SJCRH30 (cell line): ENCODE measurements at places on chromosomes 5 and 9. TPM values are rescaled to one million over a fixed set of nuclear protein-coding genes. Genes with fewer than 3 reads are reported as not detected.

DNA sequence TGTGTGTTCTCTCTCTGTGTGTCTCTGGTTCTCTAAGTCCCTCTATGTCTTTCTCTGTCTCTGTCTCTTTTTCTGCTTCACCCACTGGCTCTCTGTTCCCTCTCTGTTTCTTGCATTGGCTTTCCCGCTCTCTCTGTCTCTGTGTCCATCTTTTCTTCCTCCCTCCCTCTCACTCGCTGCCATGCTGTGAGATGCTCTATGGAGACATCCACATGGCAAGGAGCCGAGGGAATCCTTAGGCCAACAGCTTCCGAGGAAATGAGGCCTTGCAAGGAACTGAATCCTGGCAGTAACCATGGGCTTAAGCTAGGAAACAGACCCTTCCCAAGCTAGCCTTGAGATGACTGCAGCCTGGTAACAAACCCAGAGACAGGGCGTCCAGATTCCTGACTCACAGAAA lies 117.3 kb downstream of the BRINP1 start:
- no peak for DNase-seq

- no peak for DNase-seq
These were observed 237.9 kb downstream of the ISL1 start for GRCh38 chr5:51621156-51621555.

DNA sequence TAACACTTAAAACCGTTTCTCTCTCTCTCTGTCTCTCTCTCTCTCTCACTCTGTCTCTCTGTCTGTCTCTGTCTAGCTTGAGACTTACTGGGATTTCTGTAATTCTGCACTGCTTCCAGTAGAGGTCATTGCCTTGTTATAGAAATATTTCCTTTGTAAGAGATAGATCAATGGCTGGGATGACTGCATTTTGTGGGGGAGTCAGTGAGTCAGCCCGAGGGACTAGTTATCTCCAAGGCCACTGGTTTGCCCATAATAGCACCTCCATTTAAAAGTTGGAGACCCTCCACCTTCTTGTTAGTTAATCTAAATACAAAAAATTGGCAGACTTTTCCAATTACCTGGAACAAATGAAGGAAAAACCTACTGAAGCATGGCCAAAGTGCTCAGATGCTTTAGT lies 547.2 kb downstream of the LRRC70 start:
- peak; percentile 31 for DNase-seq

DNA sequence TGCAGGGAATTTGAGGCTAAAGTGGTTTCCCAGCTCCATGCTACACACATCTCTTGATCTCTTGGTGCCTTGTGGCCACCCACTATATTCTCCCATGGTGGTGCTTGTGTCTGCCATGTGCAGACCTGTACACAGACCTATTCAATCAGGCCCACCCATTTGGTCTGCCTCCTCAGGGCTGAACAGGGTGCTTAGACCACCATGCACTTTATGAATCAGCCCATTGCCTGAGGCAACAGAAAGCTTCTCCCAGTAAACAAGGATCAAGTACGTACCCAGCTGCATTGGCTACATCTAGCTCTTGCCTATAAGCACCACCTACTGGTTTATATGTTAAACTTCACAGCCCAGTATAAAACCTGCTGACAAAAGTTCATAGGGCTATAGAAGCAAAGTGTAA lies 664.3 kb upstream of the EDIL3 start:
- peak; percentile 90 for DNase-seq

DNA sequence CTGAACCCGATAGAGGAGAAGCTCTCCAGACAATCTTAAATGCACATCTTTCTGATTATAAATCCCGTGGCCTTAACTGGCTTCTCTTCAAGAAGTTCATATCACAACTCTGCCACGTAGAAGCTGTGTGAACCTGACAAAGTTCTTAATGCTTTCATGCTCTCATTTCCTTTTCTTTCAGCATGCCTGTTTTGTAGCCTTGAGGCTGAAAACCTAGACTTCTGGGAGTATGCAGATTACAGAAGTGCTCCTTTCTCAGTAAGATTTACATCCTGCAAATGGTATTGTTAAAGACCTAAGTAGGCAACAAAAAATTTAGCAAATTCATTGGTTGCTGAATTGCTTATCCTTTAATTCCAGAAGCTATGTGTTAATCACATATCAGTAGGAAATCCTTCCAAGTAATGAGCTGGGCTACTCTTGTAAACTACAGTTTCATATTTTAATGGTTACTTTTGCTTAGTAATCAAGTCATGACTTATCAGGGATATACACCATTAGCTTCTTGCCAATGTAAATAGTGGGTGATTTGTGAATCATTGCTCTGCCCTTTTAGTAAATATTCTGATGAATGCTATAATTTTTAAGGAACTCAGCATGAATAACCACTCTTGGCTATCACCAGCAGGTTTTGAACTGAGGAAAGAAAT lies 334.7 kb downstream of the FBXL7 start:
- DNase-seq: no peak

The SMC2 gene
- total RNA-seq: 94.6 and 107 TPM in 2 replicates

DNA sequence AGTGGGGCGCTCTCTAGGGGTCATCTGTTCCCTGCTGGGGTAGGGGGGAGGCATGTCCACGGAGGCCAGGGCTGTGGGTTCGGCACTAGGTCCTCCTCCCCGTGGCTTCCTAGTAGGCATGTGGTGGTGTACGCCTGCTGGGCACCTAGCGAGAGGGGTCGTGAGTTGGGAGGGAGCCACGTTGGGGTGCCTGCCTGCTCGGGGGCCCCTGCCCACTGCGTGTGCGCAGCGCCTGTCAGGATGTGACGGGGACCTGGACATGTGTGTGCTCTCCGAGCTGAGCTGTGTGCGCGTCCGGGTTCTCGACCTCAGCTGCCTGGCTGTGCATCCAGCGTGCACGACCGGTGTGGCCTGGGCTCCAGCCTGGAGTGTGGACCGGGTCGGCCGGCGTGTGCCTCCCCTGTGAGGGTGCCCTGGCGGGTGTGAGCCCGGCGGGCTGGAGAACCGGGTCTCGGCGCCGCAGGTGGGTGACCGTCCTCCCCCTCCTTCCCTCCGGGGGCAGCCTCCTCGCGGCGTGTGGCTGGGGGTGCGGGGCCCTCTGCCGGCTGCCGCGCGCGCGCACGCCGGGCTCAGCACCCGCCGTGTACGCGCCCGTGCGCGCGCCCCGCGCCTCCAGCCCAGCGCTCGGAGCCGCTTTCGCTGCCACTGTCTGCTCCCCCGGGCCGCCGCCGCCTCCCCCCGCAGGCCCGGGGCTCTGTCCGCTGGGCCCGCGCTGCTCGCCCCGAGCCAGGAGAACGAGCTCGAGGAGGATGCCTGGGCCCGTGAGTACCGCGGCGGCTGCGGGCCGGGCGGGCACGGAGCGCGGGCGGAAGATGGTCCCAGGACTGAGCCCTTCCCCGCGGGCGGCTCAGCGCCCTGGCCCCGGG lies at the start of gene PRR7:
Gene PRR7 (plus strand): TSS at position 615 of the 866 bp plus-strand sequence. CDS start 8,254 bp downstream, outside the sequence.
- DNase-seq: peak; percentile 72

GRCh38 chr9:1028501-1029190 lies 21.5 kb upstream of the DMRT2 start:
- DNase-seq: no peak

GRCh38 chr9:87525546-87526303 lies 28.1 kb downstream of the DAPK1 start:
- DNase-seq: no peak

GRCh38 chr5:158054223-158055110 lies 195.5 kb upstream of the CLINT1 start:
- DNase-seq: no peak

DNA sequence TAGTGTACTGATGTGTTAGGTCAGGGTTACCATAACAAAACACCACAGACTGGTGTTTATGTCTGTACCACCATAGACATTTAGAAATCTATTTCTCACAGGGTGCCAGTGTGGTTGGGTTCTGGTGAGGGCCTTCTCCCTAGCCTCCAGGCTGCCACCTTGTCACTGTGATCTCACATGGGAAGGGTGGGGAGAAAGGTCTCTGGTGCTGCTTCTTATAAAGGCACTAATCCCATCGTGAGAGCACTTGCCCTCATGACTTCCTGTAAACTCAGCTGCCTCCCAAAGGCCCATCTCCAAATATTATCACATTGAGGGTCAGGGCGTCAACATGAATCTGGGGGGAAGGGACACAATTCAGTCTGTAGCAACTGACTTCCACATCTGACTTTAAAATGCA lies 49.8 kb downstream of the PIK3R1 start:
- DNase-seq: no peak

DNA sequence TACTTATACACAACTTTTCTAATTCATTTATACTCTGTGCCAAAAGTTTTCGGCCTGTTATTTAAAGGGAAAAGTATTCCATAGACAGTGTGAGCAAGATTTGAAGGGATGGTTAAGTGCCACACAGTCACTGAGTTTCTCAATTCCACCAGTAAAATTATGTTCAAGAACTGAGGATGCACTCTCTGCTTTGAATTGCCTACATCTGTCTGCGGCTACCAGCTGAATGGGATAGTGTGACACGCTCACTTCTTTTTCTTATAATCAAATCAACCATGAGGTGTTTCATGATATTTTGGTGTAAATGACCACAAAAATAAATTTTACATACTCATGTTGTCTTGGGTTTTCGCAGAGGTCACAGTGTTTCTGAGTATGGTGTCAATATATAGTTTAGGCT lies 218.4 kb upstream of the TMEM161B start:
- no peak for DNase-seq

- DNase-seq: no peak
These were observed 6.9 kb upstream of the EXOC3 start for GRCh38 chr5:435961-436640.

- no peak for DNase-seq
These were observed 550.0 kb upstream of the TUSC1 start for GRCh38 chr9:26228273-26228672.

- DNase-seq: no peak
These were observed 262.8 kb downstream of the PAPPA start for GRCh38 chr9:116416421-116416820.

The PCDHGA2 gene
- total RNA-seq: 0.71 and 1.0 TPM in 2 replicates

- no peak for DNase-seq
These were observed 65.9 kb downstream of the ARHGAP26 start for GRCh38 chr5:142836048-142836447.

DNA sequence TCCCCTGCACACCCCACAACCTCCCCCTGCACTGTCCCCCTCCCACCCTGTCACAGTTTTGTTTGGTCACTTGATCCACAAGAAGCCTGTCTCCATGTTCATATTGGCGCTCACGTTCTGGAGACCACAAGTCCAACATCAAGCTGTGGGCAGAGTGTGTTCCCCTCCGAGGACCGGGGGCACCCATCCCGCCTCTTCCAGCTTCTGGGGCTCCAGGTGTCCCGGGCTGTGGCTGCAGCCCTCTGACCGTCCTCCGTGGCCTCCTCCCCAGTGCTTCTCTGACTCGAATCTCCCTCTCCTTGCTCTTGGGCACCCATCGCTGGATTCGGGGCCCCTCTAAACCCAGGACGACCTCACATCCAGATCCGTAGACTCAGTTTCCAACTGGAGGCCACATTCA lies 49.2 kb downstream of the PLEKHG4B start:
- DNase-seq: no peak

GRCh38 chr9:124286292-124286931 lies 28.7 kb downstream of the NEK6 start:
- no peak for DNase-seq

The SURF2 gene
- total RNA-seq: 34.7 and 36.2 TPM in 2 replicates

The PLPPR1 gene
- 0.63 and 0.93 TPM in 2 replicates for total RNA-seq

DNA sequence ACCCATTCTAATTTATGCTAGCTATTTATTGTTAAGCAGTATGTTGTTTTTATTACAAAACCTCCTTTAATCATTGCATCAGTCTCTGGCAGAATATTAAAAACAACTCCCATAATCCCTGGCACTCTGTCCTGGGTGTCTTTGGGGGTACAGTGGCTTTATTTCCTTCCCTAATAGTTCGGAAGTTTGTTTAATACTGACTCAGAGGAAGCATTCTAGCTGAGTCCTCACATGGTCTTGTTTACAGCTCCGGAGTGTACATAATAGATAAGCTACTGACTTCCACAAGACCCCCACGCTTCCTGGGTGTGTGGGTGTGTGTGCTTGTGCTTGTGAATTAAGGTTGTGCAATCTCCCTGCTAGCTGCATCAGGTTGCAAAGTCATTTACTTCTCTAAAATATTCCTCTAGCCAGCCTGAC lies 149.8 kb upstream of the CDKN2B start:
- DNase-seq: no peak

The ORM2 gene
- total RNA-seq: not detected in 2 replicates

The CENPK gene
- total RNA-seq: 85.1 and 118 TPM in 2 replicates
